ENCODE measurements at places on chromosomes 11 and 22.

GRCh38 chr22:17985606-17986005, 38.8 kb downstream of the MICAL3 start:
- DNase-seq = no peak

DNA sequence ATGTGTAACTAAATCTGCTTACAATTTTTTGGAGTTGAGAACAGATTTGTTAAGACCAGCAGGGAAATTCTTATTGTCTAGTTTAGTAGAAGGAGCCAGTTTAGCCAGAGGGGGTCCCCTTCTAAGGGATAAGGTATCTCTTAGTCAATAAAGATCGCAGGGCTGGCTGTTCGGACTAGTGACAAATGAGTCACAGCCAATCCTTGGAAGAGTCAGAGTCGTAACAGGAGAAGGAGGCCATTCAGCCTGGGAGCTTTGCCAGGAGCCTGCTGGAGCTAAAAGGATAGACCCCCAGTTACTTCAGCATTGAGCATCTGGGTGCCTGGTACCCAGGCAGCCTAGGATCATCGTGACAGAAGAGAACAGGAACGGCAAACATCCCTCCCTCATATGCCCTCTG, 191.6 kb upstream of the ARHGAP20 start:
- DNase-seq = no peak

GRCh38 chr22:44275631-44275995, 37.1 kb downstream of the SHISAL1 start:
- no peak for DNase-seq

GRCh38 chr11:114259551-114259983, 36.6 kb upstream of the NNMT start:
- DNase-seq = no peak

- no peak for DNase-seq
Measured at GRCh38 chr11:129425214-129425613, 49.6 kb downstream of the BARX2 start.

Data from CD4-positive, alpha-beta T cell treated with Interleukin-21 for 1 hour (primary cell).